ENCODE measurements at places on chromosomes 2 and 18.

DNA sequence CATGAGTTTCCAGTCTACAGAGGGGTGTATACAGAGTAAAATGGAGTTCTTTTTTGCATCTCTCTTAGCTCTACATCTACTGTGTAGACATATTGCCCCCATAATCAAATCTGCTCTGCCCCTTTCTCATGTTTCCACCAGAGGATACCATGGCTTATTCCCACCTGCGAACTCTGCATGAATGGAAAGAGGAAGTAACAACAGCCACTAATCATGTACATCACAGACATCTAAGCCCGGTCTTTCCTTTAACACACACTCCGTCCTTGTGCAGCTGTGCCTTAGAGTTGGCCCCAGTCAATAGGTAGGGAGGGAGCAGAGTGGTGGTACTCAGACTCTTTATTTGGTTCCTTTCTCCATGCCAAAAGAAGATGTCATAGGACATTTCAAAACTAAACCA lies 147.3 kb upstream of the NRP2 start:
- DNase-seq: no peak

GRCh38 chr2:159226059-159226461 lies 60.4 kb downstream of the WDSUB1 start:
- DNase-seq: no peak

DNA sequence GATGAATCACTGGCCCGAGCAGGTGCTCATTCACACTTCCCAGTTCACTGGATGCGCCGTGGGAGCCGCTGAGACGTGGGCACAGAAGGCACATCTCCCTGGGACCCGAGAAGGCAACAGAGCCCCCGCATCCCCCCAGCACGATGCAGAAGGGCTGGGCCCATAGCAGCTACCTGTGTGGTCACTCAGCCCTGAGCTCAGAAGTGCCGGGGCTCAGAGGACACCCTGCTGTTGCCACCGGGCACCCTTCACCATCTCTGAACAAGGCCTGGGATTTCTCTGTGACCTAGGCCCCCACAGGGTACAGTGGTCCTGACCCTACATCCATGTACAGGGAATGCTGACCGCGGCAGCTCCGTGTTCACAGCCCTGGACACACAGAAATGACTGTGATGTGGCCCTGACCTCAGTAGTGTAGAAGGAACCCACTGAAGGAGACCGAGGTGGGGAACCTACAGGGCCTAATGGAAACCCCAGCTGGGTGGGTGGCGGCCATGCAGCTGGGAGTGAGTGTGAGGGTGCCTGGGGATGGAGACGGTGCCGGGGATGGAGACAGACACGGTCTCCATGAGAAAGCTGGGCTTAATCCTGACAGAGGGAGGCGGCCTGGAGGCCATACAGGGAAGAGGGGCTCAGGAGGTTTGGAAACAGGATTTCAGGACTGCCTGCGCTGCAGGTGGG lies 111.9 kb upstream of the OTOS start:
- no peak for DNase-seq

- DNase-seq: no peak
These were observed 30.2 kb upstream of the POMC start for GRCh38 chr2:25198576-25198975.

GRCh38 chr2:174729797-174730697 lies 34.2 kb downstream of the CHRNA1 start:
- DNase-seq: peak; percentile 20

- DNase-seq: no peak
These were observed 48.6 kb upstream of the GPR17 start for GRCh38 chr2:127597046-127597983.

- no peak for DNase-seq
These were observed 208.1 kb downstream of the KLHL29 start for GRCh38 chr2:23592898-23593751.

DNA sequence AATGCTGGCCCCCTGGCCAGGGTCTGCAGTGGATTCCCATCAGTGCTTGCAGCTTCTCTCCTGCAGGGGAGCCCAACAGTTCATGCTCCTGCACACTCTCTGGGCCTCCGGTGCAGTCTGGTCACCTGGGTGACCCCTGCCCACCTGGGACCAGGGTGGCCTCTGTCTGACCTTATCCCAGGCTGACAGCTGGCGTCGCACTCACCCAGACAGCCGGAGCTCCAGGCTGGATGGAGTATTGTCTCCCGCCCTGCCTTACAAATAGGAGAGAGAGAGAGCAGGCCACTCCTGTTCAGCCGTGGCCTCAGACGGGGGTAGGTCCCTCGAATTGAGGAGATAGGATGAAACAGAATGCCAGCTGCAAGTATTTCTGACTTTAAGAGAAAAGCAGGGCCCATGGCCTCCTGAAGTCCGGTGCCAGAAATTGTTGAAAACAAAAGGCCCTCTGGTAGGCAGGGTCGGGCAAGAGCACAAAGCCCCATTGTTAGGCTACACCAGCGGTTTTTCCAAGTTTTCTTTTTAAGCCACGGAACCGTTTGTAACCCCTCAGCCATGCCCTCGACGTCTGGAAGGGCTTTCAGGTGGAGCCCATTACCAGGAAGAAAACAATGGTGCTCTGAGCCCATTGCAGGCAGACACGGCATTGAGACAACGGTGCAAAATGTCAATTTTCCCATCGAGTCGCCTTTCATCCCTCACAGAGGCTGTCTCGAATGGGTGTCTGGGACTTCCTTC lies 258.4 kb downstream of the BCL11A start:
- no peak for DNase-seq

- no peak for DNase-seq
These were observed 28.9 kb downstream of the RAB31 start for GRCh38 chr18:9737006-9737405.

DNA sequence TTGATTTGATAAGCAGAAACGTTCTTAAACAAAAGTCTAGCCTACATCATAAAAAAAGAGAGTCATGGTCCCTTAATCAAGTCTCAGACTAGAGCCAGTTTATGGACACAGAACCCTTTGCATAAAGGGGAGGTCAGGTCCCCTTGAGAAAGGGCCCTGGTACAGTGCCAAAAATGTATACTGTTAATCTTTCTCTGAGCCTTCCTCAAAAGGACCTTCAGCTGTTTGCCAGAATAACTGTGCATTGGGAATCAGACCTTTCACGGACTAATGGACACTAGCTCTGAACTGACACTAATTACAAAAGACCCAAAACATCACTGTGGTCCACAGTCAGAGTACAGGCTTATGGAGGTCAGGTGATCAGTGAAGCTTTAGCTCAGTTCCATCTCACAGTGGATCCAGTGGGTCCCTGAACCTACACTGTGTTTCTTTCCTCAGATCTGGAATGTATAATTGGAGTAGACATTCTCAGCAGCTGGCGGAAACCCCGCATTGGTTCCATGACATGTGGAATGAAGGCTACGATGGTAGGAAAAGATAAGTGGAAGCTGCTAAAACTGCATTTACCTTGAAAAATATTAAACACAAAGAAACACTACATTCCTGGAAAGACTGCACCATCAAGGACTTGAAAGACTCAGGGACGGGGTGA lies 151.4 kb downstream of the TMEFF2 start:
- DNase-seq: no peak

- DNase-seq: no peak
These were observed 78.9 kb downstream of the UXS1 start for GRCh38 chr2:106115250-106115649.

GRCh38 chr2:32516567-32516966 lies 111.3 kb upstream of the TTC27 start:
- DNase-seq: no peak

DNA sequence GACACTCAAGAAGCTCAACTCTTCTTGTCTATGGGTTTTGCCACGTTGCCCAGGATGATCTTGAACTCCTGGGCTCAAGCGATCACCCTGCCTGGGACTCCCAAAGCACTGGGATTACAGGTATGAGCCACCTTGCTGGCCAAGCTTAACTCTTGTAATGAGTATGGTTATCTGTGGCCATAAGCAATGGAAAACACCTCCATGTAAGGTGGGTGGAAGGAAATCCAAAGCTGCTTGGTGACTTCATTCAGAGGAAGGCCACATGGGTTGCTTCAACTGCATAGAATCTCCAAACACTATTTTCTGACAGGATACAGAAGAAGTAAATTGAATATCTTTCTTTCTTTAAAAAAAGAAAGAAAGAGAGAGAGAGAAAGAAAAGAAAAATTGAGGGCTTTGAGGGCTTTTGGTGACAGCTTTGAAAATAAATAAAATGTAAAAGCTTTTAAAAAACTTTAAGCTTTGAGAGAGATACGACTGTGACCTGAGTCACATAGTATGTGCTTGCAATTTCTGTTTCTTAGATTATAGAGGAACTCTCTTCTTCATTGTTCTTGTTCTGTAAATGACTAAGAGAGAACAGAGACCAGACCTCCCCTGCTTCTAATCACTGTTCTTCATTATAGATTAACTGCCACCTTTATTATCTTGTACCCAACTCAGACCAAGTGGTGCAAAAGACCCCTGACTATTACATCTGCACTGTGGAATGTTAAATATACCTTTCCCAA lies 123.1 kb upstream of the NDUFV2 start:
- DNase-seq: no peak

DNA sequence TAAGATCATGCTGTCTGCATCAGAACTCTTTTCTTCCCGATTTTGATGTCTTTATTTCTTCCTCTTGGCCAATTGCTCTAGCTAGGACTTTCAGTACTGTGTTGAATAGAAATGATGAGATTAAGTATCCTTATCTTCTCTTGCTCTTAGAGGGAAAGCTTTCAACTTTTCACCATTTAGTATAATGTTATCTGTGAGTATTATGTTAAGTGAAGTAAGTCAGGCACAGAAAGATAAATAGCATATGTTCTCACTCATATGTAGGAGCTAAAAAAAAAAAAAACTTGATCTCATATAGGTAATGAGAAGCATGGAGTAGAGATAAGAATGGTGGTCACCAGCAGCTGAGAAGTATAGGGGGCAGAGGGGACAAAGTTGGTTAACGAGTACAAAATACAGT lies 1089.5 kb downstream of the TDRD15 start:
- no peak for DNase-seq

DNA sequence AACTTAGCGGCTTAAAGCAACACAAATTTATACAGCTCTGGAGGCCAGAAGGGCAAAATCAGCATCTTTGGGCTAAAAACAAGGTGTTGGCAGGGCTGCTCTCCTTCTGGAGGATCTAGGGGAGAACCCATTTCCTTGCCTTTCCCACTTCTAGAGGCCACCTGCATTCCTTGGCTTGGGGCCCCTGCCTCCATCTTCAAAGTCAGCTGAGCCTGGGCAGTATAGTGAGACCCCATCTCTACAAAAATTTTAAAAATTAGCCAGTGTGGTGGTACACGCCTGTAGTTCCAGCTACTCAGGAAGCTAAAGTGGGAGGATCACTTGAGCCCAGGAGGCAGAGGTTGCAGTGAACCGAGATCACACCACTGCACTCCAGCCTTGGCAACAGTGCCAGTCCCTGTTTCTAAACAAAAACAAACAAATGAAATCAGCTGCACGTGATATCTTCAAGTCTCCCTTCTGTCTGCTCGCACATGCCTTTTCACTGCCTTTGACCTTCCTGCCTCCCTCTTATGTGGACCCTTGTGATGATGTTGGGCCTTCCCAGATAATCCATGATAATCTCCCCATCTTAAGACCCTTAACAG lies 200.6 kb downstream of the ZFP36L2 start:
- DNase-seq: no peak

GRCh38 chr2:179749210-179749609 lies 112.2 kb downstream of the ZNF385B start:
- no peak for DNase-seq

DNA sequence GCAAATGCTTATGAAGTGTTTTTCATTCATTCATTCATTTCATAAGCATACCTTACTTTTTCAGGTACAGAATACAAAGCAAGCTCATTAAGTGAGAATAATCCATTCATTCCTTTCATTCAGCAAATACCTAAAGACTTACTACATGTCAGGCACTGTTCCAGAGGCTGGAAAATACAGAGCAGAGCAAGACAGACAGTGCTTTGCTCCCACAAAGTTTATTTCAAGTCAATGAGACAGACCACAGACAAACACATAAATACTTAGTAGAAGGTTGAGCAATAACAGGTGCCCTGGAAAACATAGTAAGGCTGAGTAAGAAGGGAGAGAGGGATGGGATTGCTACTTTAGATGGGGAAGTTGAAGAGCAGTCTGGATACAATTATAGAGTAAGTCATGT lies 309.8 kb downstream of the C1D start:
- no peak for DNase-seq

DNA sequence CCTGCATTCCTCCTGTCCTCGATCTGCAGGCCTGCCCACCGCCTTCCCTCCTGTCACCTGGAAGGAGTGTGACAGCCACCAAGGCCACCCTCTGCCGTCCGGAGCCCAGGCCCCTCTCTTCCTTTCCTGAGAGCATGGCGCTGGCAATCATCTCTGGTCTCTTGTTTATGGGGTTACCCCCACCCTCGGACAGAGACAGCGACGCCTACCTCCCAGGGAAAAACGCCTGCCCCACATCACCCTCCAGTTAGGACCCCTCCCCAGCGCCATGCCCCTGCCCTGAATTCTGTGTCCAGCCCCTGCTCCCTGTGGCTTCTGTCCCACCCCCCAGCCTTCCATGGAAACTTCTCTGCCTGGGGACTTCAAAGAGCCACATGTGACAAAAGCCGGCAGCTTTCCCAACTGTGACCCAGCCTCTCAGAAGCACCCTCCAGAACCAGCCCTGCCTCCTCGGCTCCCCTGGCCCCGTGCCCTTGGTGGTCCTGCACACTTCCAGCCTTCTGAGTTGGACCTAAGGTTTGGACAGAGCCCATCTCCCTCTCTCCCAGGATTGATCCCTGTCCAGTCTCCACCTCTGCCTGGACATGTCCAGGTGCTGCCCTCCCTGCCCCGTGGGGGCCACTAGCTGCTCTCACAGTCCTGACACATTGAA lies 145.0 kb upstream of the HDAC4 start:
- DNase-seq: no peak

DNA sequence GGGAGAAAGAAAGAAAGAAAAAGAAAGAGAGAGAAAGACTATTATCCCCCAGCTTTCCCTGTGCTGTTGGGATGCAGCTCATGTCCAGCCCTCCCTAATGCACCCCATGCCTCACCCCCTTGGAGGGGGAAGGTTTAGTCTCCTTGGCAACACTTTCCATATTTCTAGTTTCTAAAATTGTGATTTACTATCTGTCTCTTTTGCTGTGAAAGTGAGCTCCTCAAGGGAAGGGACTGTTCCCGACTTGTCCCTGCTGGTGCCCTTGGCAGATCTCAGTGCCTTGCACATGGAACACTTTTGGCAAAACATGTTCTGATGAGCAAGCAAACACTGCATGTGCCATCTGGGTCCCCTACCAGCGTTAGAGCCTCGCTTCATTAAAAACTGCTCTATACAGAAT lies 11.7 kb upstream of the NAPG start:
- no peak for DNase-seq

DNA sequence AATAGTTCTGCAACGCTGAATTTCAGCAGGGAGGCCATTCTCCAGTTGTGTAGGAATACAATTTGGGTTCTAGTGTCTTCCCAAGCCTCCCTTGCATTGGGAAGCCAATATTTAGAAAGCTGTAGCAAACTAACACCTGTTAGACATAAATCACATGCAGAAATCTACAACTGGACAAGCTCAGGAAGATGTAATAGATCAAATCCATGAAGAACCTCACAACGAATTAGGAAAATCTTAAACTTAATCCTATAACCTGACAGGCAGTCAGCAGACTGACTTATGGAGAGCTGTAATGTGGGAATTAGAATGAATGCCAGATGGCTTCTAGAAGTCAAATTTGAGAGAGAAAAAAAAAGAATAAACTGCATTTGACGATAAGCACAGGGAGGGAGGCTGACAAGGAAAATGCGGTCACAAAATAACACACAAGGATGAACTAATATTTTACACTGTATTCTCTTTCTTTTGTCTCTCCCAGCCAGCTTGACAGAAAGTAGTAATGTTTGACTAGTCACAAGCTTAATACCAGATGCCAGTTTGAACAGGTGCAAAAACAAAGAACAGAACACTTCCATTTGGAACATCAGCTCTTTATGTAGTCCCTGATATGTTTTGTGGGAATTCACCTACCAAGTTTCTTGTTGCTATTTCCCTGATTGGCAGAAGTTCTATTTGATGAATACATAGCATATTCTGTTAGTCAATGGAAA lies 50.8 kb upstream of the FANCL start:
- no peak for DNase-seq

All from effector memory CD4-positive, alpha-beta T cell (primary cell).